ENCODE measurements at places on chromosomes 13 and 19. TPM values are rescaled to one million over a fixed set of nuclear protein-coding genes. Genes with fewer than 3 reads are reported as not detected.

The GPR4 gene
- polyA plus RNA-seq = 0.66 TPM

The ZNF677 gene
- 27.8 TPM for polyA plus RNA-seq

DNA sequence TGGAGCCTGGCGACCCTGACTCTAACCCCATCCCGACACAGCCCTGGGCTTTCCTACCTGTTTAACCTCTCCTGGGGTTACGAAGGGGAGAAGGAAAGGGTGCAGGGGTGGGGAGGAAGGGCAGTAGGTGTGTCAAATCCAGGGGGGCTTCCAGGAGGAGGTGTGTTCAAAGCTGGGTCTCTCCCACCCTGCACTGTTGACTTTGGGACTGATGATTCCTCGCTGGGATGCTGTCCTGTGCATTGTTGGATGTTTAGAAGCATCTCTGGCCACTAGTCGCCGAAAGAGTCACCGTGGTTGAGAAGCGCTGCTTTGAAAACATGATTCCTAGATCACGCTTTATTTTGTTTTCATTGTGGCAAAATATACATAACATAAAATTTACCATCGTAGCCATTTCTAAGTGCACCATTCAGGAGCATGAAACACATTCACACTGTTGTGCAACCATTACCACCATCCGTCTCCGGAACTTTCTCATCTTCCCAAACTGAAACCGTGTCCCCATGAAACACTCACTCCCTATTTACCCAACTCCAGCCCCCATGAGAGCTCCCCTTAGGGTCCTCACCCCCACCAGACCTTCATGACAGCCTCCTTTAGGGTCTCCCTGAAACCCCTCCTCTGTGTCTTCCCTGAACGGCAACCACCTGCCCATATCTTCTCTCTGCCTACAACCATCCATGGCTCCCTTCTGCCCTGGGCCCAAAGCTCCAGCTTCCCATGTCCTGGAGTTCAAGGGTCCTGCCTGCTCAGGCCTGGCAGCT, 4.4 kb upstream of the FCER2 start:
- no peaks in the 10 kb centered on the region for H3K4me1 ChIP-seq
- H3K4me3 ChIP-seq = no peak overlapping the region
- no peaks in the 10 kb centered on the region for H3K36me3 ChIP-seq
- H3K27me3 ChIP-seq = no peaks in the 10 kb centered on the region
- H3K27ac ChIP-seq = no peak overlapping the region
- DNase-seq = no peak

DNA sequence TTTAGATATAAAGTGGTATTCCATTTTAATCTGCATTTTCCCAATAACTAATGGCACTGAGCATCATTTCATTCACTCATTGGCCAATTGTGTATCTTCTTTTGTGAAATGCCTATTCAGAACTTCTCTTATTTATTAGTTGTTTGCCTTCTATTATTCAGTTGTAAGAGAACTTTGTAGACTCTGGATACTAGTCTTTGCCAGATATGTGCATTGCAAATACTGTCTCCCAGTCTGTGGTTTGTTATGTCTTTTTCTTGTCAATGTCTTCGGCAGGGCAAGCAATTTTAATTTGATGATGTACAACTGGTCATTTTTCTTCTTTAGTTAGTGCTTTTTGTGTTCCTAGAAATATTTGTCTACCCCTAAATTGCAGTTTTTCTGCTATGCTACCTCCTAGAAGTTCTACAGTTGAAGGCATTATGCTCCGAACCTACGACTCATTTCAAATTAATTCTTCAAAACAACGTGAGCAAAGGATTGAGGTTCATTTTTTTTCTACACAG, 115.9 kb downstream of the TSHZ3 start:
- no peaks in the 10 kb centered on the region for H3K4me1 ChIP-seq
- H3K36me3 ChIP-seq = no peaks in the 10 kb centered on the region
- no peak overlapping the region for H3K4me3 ChIP-seq
- H3K27ac ChIP-seq = no peak overlapping the region
- H3K27me3 ChIP-seq = no peaks in the 10 kb centered on the region
- no peak for DNase-seq

- no peaks in the 10 kb centered on the region for H3K27me3 ChIP-seq
- H3K4me3 ChIP-seq = no peak overlapping the region
- peak; percentile 84 for DNase-seq
- H3K4me1 ChIP-seq = peaks cover 43% of the 10 kb centered on the region
- peak overlapping the region; percentile 85 for H3K27ac ChIP-seq
- no peaks in the 10 kb centered on the region for H3K36me3 ChIP-seq
Observed at GRCh38 chr13:114124431-114124830, 8.0 kb downstream of the RASA3 start.

GRCh38 chr13:94416454-94417080, 62.9 kb downstream of the DCT start:
- no peaks in the 10 kb centered on the region for H3K27me3 ChIP-seq
- H3K4me3 ChIP-seq = no peak overlapping the region
- no peak overlapping the region for H3K27ac ChIP-seq
- peaks cover 14% of the 10 kb centered on the region for H3K4me1 ChIP-seq
- H3K36me3 ChIP-seq = no peaks in the 10 kb centered on the region

DNA sequence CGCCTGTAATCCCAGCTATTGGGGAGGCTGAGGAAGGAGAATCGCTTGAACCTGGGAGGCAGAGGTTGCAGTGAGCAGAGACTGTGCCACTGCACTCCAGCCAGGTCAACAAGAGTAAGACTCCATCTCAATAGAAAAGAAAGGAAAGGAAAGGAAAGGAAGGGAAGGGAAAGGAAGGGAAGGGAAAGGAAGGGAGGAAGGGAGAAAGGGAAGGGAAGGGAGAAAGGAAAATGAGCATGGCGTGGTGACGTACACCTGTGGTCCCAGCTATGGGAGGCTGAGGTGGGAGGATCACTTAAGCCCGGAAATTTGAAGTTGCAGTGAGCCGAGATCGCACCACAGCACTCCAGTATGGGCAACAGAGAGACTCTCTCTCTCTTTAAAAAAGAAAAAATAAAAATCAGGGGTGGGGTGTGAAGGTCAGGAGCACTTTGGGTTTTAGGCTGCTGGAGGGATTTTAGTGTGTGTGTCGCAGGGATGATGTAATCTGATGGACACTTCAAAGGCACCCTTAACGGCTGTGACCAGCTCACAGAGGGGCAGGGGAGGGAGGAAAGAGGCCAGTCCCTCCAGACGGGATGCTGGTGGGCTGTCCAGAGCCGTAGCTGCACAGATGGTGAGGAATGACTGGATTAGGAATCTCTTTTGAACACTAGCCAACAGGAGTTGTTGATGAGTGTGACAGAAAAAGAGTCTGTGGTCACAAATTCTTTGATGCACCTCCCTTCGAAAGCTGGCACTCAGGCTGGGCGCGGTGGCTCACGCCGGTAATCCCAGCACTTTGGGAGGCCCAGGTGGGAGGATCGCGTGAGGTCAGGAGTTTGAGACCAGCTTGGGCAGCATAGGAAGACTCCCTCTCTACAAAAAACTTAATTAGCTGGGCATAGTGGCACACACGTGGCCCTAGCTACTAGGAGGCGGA, 27.6 kb downstream of the TMPRSS9 start:
- no peak overlapping the region for H3K27ac ChIP-seq
- H3K4me3 ChIP-seq = no peak overlapping the region
- DNase-seq = no peak
- H3K4me1 ChIP-seq = no peaks in the 10 kb centered on the region
- H3K27me3 ChIP-seq = no peaks in the 10 kb centered on the region

- no peaks in the 10 kb centered on the region for H3K36me3 ChIP-seq
- H3K27ac ChIP-seq = no peak overlapping the region
- H3K27me3 ChIP-seq = no peaks in the 10 kb centered on the region
- no peak for DNase-seq
- H3K4me1 ChIP-seq = no peaks in the 10 kb centered on the region
Observed at GRCh38 chr19:23718802-23719201, 31.8 kb upstream of the ZNF675 start.
